ENCODE measurements at places on chromosomes 11 and 22. TPM values are rescaled to one million over a fixed set of nuclear protein-coding genes. Genes with fewer than 3 reads are reported as not detected.

DNA sequence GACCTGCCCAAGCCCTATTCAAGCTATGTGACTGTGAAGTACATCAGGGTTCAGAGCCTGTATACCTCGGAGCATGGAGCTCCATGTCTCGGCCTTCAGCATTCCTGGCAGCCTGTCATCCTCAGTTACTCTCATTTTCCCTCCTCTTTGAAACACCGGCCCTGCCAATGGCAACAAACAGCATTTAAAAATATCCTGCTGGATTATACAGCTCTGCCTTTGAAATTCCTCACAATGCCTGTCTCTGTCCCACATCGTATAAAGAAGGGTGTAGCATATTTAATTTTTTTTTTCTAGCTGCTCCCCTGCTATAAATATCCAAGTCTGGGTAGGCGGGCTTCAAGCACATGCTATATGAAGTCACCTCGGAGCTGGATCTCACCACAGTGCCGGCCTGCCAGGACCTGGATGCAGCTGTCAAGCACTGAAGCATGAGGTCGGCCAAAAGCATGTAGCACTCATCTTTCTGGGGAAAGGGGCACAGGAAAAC, 11.8 kb downstream of the ABTB2 start:
- DNase-seq = peak; percentile 53

- no peak for DNase-seq
These were observed 328.3 kb upstream of the NARS2 start for GRCh38 chr11:78902771-78903507.

The NCAM1 gene
- total RNA-seq = 3.0 TPM

GRCh38 chr22:20491346-20491745, 4.2 kb downstream of the KLHL22 start:
- DNase-seq = no peak

DNA sequence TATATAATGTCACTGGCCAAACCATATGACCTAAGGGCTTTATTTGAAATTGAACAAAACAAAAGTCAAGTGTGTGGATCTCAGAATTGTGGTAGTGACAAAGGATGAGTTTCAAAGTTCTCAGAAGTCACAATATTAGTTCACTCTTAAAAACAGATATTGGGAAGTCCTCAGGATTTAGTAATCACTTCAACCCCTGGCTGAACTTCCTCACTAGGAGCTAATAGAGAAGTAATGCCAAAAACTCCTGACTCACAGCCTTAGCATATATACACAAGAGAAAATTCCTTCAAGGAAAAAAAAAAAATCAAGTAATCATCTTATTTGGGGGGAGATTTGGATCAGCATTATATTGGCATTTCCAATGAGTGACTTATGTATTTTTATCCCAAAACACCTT, 75.6 kb upstream of the APOA1 start:
- DNase-seq = no peak

DNA sequence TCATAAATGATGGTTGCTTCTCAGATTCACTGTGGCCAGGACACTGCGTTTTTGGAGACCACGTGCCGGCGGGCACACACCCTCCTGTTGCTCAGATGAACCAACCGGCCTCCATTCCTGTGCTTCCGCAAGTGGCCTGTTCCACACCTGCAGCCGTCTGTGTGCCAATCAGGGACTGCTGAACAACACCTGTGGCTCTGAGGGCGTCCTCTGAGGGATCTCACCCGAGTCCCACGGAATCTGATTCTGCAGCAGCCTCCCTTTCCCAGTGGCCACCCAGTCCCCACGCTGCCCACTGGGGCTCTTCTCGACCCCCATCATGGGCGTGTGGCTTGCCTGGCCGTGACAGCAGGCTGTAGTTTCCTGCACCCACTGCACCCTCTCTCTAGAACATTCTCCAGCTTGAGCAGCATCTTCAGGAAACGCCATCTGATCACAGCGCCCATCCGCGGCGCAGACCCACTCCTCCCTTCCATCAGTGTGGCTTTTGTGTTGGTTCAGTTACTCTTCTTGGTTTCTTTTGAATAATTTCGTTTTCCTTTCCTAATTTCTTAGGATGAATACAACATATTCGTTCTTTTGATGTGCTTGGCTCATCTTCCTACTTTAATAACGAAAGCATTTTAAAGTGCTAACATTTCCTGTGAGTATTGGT, 100.3 kb upstream of the SLC22A12 start:
- no peak for DNase-seq

- DNase-seq = no peak
These were observed 53.8 kb upstream of the ME3 start for GRCh38 chr11:86726118-86726753.

The FAM83F gene
- not detected for total RNA-seq

The CEND1 gene
- total RNA-seq = not detected

- DNase-seq = no peak
These were observed 1139.5 kb downstream of the TBC1D22A start for GRCh38 chr22:47901911-47902310.

- DNase-seq = no peak
These were observed 206.9 kb downstream of the ADAMTS15 start for GRCh38 chr11:130655300-130655699.

The TMEM25 gene
- 6.3 TPM for total RNA-seq

DNA sequence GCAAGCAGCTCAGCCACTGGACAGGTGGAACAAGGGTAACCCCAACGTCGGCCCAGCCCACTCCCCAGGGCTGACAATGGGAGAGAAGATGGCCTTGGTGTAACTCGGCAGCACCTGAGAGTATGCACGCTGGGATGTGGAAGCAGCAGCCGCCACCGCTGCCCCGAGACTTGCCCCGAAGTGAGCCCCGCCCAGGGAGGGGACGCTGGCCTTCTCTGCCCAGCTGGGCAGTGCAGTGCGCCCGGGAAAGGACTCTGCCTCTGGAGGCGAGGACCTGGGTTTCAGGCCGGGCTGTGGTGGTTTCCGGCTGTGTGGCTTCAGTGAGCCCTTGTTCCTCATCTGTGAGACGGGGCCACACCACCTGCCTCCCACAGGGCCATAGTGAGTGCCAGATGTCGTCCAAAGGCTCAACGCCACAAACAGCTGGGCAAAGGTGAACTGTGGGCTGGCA, 8.6 kb upstream of the POLDIP3 start:
- peak; percentile 57 for DNase-seq

The CLCF1 gene
- 0.69 TPM for total RNA-seq

The FAM180B gene
- 0.15 TPM for total RNA-seq

The FXYD2 gene
- total RNA-seq = 0.42 TPM

- DNase-seq = no peak
These were observed 79.7 kb downstream of the KIRREL3 start for GRCh38 chr11:126920833-126921232.

- no peak for DNase-seq
These were observed 29.1 kb upstream of the TP53I11 start for GRCh38 chr11:44979543-44980399.

All from psoas muscle (tissue), 8 donors.